Lower lobe of right lung (tissue), 2 donors: ENCODE measurements at places on chromosomes 5 and 9. TPM values are rescaled to one million over a fixed set of nuclear protein-coding genes. Genes with fewer than 3 reads are reported as not detected.

The AGXT2 gene
- not detected for total RNA-seq

The OSMR gene
- total RNA-seq, result 61.6 TPM

DNA sequence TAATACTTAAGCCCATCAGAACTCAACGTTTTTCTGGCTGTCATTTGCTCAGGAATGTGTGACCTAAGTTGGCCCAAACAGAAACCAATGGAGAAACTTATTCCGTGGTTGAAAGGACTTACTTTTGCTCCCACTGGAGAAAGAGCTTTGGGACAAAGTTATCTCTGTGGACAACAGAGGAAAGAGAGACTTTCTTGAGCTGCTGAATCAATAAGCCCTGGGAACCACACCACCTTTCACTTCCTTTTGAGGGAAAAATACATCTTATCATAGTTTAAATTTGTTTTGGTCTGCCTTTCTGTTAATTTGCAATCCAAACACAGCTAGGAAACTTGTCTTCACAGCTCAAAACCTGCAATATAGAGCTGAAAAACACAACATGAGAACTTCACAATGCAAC is 62.8 kb upstream of the VCAN start:
- DNase-seq, result no peak

DNA sequence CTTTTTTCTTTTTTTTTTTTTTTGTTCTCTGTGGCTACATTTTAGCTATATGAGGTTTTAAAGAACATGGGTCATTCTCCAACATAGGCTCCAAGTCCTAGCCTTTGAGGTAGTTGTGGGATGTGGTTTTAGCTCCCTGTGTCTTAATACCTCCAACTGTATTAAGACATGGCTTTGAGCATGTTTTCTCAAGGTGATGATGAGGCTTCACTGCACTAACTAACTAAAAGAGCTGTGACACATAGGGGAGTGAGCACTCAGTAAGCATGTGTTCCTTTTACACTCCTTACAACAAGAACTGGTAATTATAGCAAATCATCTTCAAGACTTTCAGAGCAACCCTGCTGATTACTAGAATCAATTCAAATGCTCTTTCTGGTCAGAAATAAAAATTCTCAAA is 333.6 kb upstream of the CCNH start:
- no peak for DNase-seq

GRCh38 chr9:86944796-86945727 is 2.2 kb downstream of the GAS1 start:
- no peak for DNase-seq

GRCh38 chr5:131747180-131748105 is 49.4 kb downstream of the FNIP1 start:
- DNase-seq, result no peak

- DNase-seq, result no peak
These were observed 893.3 kb downstream of the PTPRD start for GRCh38 chr9:9719373-9720112.

DNA sequence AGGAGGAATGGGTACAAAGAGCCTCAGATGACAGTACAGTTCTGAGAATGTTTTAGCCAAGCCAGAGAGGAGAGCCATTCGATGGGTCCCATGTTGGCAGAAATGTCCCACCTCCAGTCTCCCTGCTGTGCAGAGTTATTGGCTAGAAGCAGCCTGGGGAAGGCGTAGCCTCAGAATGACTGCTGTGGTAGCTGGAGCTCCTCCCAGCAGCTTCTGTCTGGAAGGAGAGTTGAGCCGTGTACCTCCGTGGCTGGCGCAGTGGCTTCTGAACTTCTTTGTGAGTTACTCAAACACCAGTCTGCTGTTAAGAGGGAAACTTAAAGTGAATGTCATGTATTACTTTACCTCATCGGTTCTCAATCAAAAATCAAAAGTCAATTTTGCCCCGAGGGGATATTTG is 193.3 kb upstream of the SNX2 start:
- DNase-seq, result no peak

DNA sequence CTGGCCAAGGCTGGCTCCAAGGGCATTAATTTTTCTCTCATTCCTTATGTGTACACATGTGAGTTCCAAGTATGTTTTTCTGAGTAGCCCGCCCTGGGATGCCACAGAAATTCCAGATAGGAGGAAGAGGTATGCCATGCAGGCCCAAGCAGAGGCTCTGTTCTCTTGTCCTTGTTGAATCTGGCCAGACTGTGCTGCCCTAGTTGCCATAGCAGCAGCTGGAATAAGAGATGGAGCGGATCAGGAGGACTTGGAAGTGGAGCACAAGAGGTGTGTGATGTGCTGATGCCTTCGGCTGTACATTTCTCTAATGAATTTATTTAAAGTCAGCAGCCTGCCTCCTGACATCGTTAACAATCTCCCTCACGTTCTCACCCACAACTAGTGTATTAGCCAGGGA is 235.6 kb upstream of the RPS23 start:
- DNase-seq, result no peak

DNA sequence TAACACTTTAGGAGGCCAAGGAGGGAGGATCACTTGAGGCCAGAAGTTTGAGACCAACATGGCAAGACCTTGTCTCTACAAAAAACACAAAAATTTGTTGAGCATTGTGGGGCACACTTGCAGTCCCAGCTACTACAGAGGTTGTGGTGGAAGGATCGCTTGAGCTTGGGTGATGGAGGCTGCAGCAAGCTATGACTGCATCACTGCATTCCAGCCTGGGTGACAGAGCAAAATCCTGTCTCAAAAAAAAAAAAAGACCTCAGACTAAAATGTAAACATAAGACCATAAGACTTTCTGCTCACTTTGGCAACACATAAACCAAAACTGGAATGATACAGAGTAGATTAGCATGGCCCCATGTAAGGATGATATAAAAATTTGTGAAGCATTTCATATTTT is 24.6 kb upstream of the NANS start:
- DNase-seq, result no peak

DNA sequence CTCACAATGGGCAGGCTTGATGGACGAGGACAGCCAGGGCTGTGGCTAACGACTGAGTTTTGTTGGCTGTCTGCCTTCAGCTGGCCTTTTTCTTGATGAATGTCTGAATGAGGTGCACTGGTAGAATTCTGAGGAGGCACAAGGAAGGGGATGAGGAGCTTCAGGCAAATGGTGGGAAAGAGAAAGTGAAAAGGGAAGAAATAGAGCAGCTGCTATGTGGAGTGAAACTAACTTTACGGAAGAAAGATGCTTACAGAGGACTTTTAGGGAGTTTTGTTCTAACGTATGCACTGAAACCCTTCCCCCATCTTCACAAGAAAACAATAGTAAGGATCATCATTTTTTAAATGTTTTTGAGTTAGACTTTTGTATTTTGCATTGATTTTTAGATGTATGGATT is 45.3 kb downstream of the OR2K2 start:
- no peak for DNase-seq
